ENCODE measurements at places on chromosomes 5 and 9.

DNA sequence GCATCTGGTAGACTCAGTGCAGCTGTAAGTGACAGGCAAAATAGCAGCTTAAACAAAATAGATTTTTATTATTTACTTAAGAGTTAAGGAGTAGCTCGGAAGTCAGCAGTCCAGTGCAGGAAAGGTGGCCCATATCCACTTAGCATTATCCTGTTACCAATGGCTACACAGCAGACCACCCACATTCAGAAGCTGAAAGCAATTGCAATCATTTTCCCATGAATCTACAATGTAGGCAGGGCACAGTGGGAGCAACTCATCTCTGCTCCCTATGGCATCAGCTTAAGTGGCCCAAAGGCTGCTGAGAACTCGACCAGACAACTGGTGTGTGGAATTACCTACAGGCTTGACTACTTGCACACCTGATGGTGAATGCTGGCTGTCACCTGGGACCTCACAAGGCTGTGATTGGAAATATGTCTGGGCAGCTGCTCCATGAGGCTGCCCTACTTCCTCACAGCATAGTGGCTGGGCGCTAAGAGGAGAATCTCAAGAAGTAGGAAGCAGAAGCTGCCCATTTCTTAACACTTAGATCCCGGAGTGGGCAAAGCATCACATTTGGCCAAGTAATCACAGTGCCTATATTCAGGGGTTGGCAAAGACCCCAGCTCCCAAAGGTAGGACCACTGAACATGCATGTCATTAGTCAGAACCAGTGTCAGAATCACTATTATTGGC lies 56.4 kb downstream of the SNX18 start:
- DNase-seq, result no peak

DNA sequence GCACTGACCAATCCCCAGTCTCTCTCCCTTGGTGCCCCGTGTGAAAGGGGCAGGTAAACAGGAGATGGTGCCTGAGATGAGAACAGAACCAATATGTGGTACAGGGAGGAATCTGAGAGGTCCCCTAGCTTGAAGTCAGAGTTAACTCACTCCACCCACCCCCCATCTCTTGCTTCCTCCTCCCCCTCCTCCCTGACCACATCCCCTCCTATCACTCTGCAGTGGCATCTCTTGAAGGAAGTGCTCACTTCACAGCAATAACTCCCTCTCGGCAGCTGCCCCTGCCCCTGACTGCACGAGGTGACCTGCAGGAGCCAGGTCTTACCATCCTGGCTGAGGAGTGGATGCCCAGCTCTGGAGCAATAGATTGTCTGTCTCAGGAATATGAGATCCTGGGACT lies 224.0 kb downstream of the GAS1 start:
- DNase-seq, result no peak

- DNase-seq, result no peak
Observed at GRCh38 chr5:108118813-108119514, 262.9 kb downstream of the FBXL17 start.

DNA sequence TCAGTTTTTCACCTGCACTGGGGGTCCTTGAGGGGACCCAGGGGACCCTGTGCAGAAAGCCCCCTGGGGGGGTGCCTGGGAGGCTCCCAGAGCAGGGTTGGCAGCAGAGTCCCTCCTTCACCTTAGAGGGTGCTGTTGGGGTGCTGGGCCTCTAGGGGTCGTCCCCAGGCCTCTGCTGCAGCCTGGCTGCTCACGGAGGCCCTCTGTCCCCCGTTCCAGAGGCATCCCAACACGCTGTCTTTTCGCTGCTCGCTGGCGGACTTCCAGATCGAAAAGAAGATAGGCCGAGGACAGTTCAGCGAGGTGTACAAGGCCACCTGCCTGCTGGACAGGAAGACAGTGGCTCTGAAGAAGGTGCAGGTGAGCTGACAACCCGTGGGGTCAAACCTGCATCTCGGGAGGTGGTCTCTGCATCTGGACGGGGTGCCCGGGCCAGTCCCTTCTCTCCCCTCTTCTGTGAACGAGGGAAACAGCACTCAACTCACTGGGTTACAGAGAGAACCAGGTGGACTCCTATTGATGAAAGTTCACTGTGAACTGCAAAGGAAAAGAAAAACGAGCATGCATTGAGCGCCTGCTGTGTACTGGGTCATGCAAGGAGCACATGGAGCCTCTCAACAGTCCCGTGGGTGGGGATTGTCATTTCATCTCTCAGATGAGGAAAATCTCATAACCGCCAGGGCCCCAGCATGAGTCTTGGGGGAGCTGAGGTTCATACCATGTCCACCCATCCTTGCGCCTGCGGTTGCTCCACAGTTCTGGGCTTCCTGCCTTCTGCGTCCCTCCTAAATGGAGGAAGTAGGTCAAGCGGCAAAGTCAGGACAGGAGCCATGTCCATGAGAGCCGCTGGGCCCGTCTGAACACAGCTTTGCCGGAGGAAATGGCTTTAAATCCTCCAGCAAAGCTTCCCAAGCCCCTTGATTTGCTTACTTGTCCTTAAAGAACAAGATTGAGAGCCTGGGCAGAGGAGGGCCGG lies 54.8 kb downstream of the NEK6 start:
- no peak for DNase-seq
